ENCODE measurements at places on chromosomes 2 and 18.

- DNase-seq, result peak; percentile 40
These were observed 33.8 kb upstream of the DNMT3A start for GRCh38 chr2:25375371-25375988.

GRCh38 chr2:27839022-27839618 is 51.1 kb downstream of the RBKS start:
- DNase-seq, result no peak

DNA sequence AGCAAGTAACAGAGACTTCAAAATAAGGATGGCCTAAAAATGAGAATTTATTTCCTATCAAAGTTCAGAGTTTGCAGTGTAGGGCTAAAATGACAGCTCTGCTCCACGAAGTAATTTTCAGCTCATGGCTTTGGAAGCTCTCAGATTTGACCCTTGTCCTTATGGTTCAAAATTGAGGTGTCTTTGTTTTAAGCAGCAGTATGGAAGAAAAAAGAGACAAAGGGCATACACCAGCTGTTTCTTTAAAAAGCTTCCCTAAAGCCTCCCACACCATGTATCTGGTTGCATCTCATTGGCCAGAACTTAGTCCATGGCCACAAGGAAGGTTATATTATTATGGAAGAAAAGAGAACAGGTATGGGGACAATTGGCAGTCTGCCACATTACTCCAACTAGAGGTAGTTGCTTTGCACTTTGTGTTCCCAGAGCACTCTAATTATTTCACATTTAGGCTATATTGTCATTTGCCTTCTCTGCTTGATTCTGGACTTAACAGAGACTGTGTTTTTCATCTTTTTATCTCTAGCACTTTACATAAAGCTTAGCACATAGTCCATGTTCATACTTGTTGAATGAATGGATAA is 180.4 kb downstream of the MCFD2 start:
- no peak for DNase-seq

DNA sequence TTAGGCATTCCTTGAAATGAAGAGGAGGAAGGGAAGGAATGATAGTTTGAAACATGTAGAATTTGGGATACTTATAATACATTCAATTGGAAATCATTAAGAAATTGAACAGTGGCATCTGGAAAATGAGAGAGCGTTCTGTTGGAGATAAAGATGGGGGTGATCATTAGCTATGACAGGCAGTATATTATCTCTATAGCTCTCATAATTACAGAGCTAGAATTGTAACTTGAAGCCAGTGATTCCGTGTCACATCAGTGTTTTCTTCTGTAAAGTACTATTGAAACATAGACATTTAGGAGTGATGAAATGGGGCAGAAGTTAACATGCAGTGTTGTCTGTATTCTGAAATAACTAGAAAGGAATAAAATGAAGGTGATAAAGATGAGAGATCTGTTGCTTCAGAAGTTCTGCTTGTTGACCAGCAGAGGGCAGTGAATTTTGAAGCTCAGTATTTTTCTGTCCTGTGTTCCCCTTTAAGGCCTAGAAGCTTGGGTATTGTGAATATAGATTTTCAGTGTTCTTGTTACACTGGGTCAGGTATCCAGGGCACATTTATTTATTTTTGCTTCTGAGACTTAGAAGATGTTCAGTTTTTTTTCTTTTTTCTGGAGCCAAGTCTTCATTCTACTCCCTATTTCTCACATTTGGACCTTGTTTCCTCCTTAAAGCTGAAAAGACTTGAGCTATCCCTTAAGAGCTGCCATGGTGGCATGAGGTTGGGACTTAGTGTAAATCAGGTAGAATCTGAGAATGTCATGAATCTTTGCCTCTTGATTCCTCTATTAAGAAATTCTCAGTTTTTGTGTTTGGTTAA is 157.4 kb downstream of the TAF4B start:
- no peak for DNase-seq

GRCh38 chr2:164112105-164112504 is 376.3 kb upstream of the FIGN start:
- no peak for DNase-seq

DNA sequence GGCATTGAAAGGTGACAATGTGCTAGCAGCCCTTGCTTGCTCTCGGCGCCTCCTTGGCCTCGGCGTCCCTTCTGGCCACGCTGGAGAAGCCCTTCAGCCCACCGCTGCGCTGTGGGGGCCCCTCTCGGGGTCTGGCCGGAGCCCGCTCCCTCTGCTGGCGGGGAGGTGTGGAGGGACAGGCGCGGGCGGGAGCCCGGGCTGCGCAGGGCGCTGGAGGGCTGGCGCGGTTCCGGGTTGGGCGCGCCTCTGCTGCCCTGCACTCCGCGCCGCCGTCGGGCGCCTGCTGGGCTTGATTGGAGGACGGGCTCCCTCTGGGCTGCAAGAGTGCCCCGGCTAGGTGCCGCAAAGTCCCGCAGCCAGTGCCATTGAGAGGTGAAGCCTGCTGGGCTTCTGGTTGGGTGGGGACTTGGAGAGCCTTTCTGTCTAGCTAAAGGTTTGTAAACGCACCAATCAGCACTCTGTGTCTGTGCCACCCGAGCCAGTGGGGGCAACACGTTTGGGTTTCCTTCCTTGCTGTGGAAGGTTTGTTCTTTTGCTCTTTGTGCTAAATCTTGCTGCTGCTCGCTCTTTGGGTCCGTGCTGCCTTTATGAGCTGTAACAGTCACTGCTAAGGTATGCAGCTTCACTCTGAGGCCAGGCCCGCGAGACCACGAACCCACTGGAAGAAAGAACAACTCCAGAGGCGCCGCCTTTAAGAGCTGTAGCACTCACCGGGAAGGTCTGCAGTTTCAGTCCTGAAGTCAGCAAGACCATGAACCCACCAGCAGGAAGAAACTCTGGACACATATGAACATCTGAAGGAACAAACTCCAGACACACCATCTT is 14.8 kb upstream of the IMP4 start:
- no peak for DNase-seq

DNA sequence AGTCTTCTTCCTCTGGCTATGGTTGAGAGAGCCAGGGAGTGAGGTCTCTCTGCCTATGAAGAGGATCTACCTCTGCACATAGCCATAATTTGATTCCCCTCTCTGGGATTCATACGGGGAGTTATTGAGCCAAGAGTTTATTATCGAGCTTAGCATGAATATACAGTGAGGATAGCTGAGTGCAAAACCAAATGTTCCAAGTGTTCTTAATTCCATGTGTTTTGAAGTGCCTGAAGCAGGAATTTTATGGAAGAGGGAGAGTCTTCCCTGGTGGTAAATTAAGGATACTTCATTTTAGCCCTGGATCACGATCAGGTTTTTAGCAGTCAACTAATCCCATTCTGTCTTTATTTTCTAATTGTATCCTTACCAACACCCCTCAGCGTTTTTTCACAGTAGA is 270.6 kb downstream of the C1D start:
- DNase-seq, result no peak

GRCh38 chr2:119735565-119735964 is 24.2 kb upstream of the PTPN4 start:
- no peak for DNase-seq

- DNase-seq, result no peak
These were observed 19.3 kb upstream of the CPS1 start for GRCh38 chr2:210536973-210537650.

DNA sequence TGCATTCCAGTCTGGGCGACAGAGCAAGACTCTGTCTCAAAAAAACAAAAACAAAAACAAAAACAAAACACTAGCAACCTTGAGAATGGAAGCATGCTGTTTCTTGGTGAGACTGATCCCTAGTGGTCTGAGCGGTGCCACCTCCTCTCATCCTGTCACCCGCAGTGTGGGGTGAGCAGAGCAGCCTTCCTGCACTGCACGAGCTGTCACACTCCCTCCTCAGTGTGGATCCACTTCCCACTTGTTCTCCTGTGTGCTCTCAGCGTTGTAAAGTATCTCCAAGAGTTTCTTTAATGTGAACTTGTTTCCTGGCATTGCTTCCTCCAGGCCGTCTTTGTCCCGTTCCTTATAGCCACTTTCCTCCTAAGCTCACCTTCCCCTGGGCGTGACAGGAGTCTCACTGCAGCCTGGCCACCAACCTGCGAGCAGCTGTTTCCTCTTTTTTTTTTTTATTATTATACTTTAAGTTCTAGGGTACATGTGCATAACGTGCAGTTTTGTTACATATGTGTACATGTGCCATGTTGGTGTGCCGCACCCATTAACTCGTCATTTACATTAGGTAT is 220.5 kb downstream of the FAM210A start:
- no peak for DNase-seq

DNA sequence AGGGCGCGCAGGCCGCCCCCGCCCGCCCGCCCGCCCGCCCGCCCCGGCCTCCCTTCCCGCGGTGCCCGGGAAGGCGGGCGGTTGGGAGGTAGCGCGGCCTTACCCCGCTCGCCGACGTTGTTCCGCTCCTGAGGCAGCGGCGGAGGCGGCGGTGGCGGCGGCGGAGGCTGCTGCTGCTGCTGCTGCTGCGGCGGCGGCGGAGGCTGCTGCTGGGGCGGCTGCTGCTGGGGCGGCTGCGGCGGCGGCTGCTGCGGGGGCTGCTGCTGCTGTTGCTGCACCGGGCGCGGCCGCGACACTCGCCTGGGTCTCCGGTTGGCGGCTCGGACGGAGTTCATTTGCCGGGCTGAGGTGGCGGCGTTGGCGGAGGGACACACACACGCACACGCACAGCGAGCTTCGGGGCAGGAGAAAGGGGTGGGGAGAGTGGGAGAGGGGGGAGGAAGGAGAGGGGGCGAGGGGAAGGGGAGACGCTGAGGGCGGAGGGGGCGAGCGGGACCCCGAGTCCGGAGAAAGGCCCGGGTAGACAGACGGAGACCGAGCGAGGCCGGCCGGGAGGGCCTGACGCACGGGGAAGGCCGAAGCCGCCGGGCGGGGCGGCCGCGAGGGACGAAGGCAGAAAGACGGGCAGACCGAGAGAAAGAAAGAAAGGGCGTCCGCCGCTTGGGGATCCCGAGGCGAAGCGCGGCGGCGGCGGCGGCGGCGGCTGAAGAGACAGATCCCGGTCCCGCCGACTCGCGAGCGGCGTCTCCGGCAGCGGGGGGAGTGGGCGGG is 727 bp downstream of the FBXO11 start:
- peak; percentile 81 for DNase-seq

GRCh38 chr2:68717305-68717661 is 17.3 kb upstream of the ARHGAP25 start:
- no peak for DNase-seq

- DNase-seq, result no peak
These were observed 18.3 kb upstream of the HNRNPLL start for GRCh38 chr2:38621018-38621417.

DNA sequence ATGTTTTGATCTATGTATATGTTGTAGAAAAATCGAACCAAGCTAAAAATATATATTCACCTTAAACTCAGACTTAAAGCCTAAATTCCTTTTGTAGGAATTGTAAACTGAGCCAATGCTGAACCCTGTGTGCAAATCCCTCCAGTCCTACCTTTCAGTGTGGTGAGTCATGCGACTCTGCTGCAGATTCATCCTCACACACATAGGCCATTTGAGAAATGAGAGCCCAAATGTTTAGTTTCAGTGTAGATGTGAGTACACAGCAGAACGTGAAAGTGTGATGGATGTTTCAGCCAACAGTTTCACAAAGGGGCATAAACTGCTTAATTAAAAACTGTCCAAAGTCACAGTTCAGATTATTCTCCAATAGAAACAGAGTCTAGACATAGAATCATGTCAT is 193.2 kb downstream of the CDH19 start:
- DNase-seq, result no peak

DNA sequence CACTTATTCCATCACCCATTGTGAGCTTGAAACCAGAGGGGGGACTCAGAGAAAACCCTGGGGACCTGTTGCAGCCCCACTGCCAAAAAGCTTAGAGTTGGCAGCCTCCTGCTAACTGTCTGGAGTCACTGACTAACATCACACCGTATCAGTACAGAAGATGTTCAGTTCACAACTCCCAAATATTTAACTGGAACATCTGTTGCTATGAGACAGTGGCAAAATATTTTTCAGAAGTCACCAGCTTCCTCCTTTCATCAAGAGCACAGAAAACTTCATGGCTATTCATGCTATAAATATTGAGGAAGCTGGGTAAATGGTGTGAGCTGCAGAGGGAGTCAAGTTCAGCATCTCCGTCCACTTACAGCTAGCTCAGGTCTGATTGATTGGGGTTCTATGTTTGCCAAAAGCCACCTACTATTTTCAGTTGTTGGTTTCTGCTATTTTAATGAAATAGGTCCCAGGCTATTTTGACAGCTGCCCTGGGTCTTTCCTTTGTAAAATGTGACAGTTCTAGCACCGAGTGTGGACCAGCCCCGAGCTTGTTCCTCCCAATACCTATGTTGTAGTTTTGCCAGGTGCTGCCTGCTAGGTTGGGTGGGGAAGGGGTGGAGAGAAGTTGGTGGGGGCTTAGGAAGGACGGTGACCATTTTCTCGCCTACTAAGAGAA is 9.8 kb downstream of the TUBB6 start:
- DNase-seq, result no peak

GRCh38 chr2:100234141-100234540 is 88.2 kb downstream of the LONRF2 start:
- DNase-seq, result no peak

- no peak for DNase-seq
These were observed 37.0 kb downstream of the CD8B2 start for GRCh38 chr2:106523976-106524665.

DNA sequence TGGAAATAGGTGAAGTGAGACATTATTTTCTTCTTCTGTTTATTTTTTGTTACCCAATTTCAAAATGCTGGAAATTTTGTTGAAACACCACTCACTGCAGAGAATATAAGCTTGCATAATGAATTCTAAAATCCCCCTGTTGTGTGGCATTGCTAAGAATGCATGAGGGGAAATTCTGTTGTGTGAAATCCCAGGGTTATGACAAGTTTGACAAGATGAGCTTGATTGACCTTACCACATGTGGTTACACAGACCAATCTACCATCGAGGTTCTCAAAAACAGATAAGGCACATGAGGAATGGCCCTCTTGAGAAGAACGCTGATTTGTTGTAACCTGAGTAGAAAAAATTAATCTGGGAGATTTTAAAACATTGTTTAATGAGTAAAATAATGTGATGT is 261.6 kb upstream of the MMADHC start:
- no peak for DNase-seq

DNA sequence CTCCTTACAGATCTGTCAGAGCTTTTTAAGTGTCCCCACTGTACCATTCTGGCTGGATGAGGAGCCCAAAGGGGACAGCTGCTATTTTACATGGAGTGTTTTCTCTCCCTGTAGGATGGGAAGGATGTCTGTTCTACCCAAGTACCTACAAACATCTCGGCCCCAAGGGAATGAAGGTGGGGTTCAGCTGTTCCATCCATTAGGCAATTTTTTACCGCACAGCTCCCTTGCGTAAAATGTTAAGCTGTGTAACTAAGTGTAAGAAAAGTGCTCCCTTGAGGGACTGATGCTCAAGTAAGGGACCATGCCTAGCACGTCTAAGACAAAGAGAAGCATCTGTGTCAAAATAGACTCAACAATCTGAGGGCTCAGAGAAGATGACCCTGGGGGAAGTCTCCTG is 180.3 kb downstream of the MYO5B start:
- no peak for DNase-seq
